CD4-positive, alpha-beta T cell treated with Interleukin-17A for 1 hour (primary cell): ENCODE measurements at places on chromosomes 13 and 19.

- DNase-seq, result no peak
Observed at GRCh38 chr19:310141-310651, 19.0 kb upstream of the PLPP2 start.

GRCh38 chr19:42032431-42032830, 37.6 kb downstream of the GRIK5 start:
- DNase-seq, result no peak

GRCh38 chr19:8922591-8922990, 87.6 kb downstream of the MUC16 start:
- no peak for DNase-seq

GRCh38 chr19:54392105-54392504, 23.2 kb upstream of the TTYH1 start:
- DNase-seq, result no peak

GRCh38 chr13:111561091-111561781, 240.8 kb downstream of the TEX29 start:
- DNase-seq, result no peak

DNA sequence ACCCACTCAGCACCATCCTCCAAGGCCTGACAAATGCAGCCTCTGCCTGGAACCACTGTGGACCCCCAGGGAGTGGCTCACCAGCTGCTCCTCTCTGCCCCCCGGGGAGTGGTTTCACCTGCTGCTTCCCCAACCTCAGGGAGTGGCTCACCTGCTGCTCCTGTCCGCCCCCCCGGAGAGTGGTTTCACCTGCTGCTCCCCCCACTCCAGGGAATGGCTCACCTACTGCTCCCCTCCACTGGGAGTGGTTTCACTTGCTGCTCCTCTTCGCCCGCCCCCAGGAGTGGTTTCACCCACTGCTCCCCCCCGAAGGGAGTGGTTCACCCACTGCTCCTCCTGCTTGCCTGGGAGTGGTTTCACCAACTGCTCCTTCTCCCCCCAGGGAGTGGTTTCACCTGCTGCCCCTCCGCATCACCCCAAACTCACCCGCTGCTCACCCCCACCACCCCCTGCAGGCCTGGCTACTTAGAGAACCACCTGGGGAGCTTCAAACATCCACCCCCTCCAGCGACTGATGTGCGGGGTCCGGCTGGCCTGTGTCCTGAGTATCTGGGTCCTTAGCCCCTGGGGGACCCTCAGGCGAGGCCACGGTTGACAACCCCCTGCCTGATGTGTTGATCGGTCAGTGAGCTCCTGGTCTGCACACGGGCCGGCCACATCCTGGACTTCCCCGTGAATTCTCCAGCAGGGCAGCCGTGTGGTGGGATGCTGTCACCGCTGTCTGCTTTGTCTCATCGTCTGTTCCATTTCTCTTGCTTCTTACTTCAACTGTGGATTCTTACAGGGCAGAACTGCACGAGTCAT, 14.6 kb upstream of the TMEM255B start:
- DNase-seq, result no peak

- DNase-seq, result peak; percentile 100
Observed at GRCh38 chr19:2840794-2841791, at the start of gene ZNF555. Gene ZNF555, plus strand, starts transcription at chr19:2841475. Its CDS starts 98 bp downstream, at chr19:2841573.
